ENCODE measurements at places on chromosomes 13 and 19. TPM values are rescaled to one million over a fixed set of nuclear protein-coding genes. Genes with fewer than 3 reads are reported as not detected.

Gene HSH2D
- 48.0 TPM for total RNA-seq

Gene TSPAN16
- total RNA-seq: not detected

Gene DCT
- 0.05 TPM for total RNA-seq

Gene RASGRP4
- 7.6 TPM for total RNA-seq

Gene FCAR
- not detected for total RNA-seq

Gene KIR2DL3
- total RNA-seq: not detected

Gene VPS36
- 55.2 TPM for total RNA-seq

Gene MADCAM1
- total RNA-seq: 0.18 TPM

Gene URAD
- not detected for total RNA-seq

Gene IL27RA
- 90.2 TPM for total RNA-seq

Gene LILRB1
- total RNA-seq: 0.11 TPM

Gene NOSIP
- total RNA-seq: 172 TPM

Gene RNASEH2A
- total RNA-seq: 35.1 TPM

Gene GPC6
- not detected for total RNA-seq

Gene ZNF99
- total RNA-seq: not detected

Gene RUBCNL
- 0.23 TPM for total RNA-seq

Gene TINCR
- 0.39 TPM for total RNA-seq

Gene PROSER1
- 68.8 TPM for total RNA-seq

Gene CDC42EP5
- total RNA-seq: not detected

Measured in T-helper 2 cell treated with Interferon-gamma antibody and Interleukin-4, amounts not matched to agents 100 ng/mL and 5 ng/mL, for 36 hours (primary cell).